HS-27A (cell line): ENCODE measurements at places on chromosomes 7 and 10.

DNA sequence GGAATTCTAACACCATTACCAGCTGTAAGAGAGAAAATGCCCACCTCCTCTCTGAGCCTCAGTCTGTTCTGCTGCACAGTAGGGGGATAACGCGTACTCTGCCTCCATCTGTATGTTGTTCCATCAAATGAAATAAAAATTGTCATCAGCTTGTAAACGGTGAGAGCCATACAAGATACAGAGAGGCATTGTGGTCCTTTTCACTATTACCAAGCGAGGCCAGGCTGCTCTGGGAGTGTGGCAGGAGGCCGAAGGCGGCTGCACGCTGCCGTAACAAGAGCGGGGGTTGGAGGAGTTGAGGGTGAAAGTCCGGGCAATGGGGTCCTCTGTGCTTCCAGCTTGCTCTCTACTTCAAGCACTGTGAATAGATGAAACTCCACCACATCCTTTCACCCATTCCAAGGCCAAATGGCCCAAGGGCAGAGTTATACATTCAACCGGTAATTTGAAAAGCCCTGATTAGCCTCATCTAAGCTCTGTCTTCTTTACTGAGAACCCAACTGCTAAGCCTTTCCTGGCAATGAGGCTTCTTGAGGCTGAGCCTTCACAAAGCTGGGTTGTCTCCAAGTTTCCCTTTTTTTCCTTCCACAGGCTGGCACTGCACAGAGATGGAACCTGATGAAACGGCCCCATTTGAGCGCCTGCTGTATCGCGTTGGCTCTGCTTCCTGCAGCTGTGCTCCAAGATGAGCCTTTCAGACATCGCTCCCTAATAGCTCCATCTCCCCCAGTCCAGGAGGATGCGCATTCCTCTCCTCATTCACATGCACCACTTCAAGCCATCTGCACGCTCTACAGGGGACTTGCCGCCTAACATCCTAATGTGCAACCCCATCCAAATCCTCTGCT lies 47.2 kb downstream of the PYROXD2 start:
- DNase-seq, result no peak

GRCh38 chr10:60986791-60987190 lies 42.8 kb upstream of the RHOBTB1 start:
- DNase-seq, result no peak

- DNase-seq, result no peak
These were observed 330.6 kb upstream of the LRRN3 start for GRCh38 chr7:110760341-110760740.

DNA sequence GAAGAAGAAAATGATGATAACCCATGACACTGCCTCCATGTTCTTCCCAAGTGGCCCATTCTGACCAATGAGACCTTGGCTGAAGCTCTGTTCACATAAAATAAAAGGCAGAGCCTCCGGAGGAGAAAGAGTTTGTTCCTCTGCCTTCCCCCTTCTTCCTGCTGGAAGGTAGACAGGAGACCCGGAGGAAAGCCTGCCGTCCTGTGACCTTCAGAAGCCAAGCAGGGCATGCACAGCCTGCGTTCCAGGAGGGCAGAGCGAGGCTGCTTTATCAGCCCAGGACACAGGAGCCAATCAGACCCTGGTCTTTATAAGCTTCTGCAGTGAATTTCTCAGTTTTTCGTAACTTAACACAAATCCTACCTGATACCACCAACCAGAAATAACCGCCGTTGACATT lies 8.6 kb upstream of the GRID1 start:
- DNase-seq, result no peak

GRCh38 chr7:135169141-135169963 lies 1.2 kb downstream of the CYREN start:
- no peak for DNase-seq

DNA sequence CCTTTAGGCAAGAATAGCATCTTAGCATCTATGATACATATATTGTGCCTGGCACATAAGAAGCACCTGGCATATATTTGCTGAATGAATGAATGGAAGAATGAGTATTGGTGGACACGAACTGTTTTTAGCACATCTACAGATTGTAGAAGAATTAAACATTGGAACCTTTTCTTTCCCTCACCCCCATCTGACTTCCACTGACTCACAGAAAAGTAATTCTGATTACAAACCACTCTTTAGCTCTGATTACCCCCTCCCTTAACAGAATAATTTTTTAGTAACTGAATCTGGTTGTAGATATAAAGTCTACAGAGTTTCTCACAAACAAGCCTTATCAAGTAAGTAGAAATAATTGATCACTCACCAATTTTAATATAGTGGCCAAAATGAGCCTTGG lies 31.9 kb downstream of the SLC26A4 start:
- no peak for DNase-seq

GRCh38 chr7:151226875-151227782 lies at the start of gene ABCF2:
Gene ABCF2, minus strand, starts transcription at chr7:151227205. Its CDS starts 747 bp downstream, at chr7:151226458.
- peak; percentile 80 for DNase-seq

GRCh38 chr7:130353196-130353595 lies 8.6 kb downstream of the CPA5 start:
- DNase-seq, result no peak

DNA sequence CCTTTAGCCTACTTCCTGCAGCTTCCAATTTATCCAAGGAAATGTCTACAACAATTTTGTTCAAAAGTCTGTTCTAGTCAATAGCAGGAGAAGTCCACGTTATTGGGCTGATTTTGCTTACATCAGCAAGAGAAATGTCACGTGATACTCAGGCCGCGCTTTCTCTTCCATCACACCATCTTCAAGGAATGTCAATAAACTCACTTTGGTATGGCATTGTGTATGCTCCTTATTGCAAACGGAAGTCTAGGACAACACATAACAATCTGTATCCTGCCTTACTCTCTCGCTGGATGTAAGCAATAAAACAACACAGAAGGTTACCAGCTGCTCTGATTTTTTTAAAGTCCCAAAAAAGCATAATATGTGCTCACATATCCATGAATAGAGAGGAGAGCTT lies 17.1 kb upstream of the STK17A start:
- no peak for DNase-seq

- no peak for DNase-seq
These were observed 25.5 kb downstream of the LRRC4 start for GRCh38 chr7:128005759-128006159.

DNA sequence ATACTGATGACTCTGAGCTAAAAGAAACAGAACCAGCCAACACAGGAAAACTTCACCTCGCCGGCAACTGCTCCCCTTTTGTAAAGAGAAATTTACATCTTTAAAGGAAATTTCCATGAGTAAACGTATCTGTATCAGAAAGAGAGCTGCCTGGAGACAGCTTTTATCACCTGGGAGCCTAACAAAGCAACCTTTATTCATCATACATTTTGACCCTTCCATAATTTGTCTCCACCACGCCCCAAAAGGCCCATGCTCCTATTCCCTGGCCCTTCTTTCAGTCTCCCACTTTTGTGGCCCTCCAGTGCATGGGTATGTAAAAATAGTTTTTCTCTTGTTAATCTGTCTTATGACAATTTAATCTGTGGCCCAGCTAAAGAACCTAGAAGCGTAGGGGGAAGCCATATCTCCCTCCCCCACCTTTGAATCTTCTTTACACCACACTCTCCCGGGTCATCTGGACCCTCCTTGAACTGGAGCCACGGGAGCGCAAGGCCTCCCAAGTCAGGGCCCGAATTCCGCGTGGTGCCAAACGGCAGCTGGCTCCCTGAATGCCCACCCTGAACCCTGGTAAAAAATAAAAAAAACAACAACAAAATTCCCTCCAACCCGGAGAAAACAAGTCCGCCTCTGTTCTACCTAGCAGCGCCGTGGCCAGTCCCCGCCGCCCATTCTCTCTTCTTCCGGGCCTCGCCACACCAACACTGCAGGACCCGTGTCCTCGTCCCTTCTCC lies 15.4 kb upstream of the FKBP9 start:
- no peak for DNase-seq

DNA sequence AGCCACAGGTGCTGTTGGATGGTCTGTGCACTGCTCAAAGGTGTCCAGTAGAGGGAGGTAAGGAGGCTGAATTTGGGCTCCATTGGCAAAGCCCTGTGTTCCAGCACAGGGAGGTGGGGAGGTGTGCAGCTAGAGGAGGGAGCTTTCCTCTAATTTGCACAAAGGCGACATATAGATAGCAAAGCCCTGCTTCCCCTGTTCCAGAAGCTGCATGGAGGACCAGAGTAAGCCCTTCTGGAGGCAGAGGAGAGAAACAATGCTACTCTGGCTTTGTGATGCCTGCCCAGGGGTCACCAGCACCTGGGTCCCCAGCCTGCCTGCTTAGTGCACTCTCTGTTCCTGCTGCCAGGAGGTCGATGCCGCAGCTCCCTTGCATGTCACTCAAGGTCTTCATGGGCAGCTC lies 3.4 kb upstream of the ARHGAP22 start:
- DNase-seq, result no peak

GRCh38 chr10:98047009-98047741 lies 16.8 kb upstream of the CRTAC1 start:
- no peak for DNase-seq

DNA sequence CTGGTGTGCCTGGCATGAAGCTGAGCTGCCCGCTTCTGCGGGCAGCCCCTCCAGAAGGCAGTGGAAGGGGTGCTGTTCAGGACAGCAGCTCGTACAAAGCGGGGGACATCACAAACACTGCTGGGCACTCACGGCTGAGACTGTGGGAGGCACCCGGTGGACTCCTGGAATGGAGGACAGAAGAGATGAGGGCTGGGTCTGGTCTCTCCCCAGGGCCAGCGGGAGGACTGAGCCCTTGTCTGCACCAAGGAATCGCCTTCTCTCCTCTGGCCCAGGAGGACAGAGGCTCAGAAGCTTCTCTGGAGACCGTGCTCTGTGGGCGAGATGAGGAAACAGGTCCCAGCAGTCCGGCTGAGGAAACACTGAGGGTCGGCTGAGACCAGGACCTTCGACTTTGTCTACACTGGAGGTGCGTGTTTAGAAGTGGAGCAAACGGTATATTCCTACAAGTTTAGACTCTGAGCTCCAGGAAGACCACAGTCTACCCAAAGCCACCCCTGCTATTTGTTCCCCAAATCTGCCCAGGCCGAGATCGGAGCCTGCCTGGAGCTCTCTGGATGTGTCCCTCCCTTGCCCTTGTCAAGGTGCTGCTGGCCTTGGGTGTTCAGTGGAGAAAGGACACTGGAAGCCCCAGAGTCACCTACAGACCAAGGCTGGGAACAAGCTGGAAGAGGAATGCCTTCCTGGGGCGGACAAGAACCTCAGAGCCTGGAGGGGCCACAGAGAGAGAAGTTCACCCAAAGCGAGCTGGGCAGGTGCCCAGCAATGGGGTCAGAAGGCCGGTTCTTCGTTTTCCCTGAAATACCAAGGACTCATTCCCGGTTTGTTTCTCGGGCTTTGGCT lies 12.9 kb upstream of the INPP5A start:
- DNase-seq, result no peak

DNA sequence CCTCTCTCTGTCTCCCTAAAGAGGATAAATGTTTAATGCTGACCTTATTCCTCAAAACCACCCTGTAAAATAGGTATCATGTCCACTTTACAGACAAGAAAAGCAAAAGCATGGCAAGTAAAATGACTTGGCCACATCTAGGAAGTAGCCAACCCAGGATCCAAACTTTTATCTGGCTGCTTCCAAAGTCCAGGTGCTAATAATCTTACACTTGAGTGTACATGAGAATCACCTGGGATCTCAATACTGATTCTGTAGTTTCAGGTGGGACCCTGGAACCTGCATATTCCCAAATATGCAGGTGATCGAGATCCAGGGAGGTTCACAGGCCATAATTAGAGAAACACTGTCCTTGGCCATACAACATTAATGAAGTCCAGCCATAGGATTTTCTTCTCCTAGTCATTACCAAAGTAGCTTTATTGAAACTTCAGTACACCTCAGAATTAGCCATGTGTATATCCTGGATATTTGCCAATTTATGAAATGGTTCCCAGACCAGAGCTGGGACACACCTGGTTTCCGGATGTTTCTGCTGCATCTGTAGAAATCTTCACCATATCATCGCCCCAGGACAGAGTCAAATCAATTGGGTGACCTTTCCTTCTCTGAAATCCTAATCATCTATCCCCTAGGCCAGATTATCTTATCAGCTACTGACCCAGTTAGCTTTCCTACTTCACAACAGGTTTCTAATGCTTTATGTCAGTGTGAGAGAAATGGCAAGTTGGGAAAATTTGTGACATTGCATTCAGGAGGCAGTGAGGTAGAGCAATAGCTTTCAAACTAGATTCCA lies 119.1 kb upstream of the KMT2E start:
- DNase-seq, result no peak

GRCh38 chr7:158428131-158428836 lies 159.3 kb downstream of the PTPRN2 start:
- no peak for DNase-seq

- DNase-seq, result peak; percentile 97
These were observed 35.5 kb downstream of the SEMA3C start for GRCh38 chr7:80883154-80884025.

DNA sequence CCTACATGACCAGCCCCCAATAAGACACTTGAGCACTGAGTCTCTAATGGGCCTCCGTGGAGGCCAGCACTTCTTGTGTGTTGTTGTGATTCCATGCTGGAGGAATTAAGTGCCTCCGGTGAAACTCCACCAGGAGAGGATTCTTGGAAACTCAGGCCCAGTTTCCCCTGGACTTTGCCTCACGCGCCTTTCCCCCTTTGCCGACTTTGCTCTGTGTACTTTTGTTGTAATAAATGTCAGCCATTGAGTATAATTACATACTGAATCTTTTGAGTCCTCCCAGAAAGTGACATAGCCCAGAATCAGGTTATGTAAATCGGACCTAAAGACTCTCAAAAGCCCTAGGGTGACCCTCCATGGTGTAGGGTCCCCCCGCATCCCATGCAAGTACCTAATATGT lies 82.4 kb downstream of the DLG5 start:
- no peak for DNase-seq

DNA sequence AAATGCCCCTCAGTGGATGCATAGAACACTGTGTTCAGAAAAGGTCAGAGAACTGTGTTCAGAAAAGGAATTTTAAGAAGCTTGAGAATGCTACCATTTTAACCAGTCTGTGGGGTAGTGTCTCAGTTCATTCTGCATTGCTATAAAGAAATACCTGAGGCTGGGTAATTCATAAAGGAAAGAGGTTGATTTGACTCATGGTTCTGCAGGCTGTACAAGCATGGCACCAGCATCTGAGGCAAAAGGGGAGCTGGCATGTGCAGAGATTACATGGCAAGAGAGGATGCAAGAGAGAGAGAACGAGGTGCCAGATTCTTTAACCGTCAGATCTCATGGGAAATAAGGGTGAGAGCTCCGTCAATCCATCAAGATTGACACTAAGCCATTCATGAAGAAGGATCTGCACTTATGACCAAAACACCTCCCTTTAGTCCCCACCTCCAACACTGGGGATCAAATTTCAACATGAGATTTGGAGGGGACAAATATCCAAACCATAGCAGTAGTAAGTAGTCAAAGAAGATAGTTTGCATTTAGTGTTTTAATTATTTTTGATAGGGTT lies 119.8 kb downstream of the FAM107B start:
- DNase-seq, result no peak
